Ecto neural progenitor cell (in vitro differentiated cells): ENCODE measurements at places on chromosomes 3 and 15.

DNA sequence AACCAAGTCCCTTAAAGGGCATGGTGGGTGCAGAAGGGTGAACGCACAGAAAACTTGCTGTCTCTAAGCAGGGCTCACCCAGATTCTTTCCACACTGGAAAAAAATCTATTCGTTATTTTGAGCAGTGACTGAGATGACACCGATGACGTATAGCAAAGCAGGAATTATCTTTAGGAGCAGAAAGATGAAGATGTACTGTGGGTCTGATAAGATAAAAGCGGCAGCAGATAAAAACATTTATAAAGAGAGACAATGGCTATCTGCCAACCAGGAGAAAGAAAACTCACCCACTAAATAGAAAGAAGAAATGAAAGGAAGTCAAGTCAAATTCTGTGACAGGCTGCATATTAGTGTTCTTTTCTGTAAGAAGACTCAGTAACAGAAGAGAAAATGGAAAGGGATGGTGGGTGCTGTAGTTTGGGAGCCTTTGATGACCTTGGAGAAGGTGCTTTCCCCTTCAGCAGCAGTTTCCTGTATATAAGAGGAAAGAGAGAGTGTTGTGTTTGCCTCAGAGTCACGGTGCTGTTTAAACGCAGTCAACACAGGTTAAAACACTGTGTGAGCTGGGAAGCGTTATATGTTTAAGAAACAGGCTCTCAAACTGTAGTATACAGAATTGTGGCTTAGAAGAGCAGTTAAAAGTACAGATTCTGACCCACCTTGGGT is 111.6 kb downstream of the AQP9 start:
- DNase-seq, result no peak

GRCh38 chr3:123159926-123160635 is 41.7 kb upstream of the SEC22A start:
- DNase-seq, result no peak

DNA sequence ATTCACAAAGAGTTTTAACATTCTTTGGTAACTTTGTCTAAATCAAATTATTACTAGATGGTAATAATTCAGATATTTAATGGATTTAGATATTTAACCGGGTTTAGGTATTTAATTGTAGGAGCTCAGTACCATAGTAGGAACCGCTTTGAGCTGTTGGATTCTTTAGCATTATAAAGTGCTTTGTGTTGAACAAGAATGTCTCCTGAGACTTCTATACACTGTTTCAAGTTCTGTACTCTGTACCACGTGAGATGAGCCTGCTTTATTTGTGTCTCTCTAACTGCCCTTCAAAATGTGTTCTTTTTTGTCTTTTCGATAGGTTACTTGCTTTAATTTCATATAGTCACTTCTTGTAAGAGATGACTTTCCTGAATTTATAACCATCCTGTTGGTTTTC is 36.0 kb downstream of the ZFAND6 start:
- no peak for DNase-seq

GRCh38 chr3:100975714-100976113 is 17.5 kb downstream of the ABI3BP start:
- DNase-seq, result no peak

DNA sequence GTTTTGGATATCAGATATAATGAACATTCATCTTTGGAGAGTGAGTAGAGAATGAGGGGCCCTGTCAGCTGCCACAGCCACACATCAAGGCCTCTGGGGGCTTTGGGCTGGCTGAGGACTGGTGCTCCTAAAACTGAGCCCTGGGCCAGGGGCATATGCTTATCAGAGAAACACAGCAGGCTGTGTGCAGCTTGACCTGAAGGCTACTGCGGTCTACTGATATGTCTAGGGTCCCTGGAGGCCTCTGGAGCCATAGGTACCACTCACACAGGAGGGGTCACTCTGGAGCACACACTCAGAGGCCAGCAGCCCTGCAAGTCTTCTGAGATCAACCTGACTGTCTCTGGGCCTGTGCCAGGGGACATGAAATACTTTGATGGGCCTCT is 7.6 kb downstream of the TF start:
- DNase-seq, result no peak

DNA sequence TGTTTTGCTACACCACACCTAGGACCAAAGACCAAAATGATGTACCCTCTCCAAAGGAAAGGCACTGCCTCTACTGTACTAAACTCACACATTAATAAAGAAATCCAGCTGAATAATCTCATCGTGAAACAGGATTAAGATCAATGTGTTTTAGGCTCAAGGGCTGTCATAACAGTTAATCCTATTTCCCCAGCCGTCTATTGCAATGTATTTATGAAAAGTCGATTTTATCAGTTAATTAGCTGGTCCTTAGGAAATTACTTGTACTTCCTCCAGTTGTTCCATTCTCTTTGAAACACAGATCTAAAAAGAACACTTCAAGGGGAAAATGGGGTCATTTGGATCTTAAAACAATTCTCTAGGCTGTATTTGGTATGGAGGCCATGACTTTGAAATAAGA is 8.5 kb downstream of the ETV5 start:
- DNase-seq, result no peak

DNA sequence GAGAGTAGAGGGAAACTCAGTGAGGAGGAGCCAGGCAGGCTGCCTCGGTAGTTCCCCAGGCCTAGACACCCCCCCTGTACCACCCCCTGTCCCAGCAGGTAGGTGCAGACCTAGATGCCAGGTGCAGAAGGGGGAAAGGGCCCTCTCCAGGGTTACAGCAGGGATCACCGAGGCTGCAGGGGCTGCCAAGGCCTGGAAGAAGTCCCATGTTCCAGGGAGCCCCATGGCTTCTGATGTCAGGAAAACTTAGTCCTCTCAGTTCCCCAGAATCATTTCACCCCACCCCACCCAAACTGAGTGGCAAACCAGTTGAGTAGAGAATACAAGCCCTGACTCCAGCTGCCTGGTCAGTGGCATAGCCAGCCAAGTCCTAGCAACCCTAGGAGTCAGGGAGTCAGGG is 7.4 kb upstream of the SEMA3B start:
- no peak for DNase-seq

DNA sequence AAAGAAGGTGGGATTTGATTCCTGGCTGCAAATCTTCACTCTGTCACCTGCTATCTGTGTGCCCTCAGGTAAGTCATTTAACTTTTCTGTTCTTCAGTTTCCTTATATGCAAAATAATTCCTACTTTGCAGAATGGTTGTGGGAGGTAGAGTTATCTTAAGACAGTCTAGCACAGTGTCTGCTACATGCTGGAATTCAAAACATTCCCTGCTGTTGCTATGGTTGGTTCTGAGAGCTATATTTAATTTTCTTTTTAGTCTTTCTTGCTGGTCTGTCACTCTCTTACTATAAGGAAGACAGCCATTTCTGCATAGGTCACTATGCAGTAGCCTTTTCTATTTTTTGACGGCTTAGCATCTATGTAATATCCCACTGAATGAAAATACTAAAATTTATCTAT is 4.0 kb upstream of the ADPGK start:
- DNase-seq, result no peak

DNA sequence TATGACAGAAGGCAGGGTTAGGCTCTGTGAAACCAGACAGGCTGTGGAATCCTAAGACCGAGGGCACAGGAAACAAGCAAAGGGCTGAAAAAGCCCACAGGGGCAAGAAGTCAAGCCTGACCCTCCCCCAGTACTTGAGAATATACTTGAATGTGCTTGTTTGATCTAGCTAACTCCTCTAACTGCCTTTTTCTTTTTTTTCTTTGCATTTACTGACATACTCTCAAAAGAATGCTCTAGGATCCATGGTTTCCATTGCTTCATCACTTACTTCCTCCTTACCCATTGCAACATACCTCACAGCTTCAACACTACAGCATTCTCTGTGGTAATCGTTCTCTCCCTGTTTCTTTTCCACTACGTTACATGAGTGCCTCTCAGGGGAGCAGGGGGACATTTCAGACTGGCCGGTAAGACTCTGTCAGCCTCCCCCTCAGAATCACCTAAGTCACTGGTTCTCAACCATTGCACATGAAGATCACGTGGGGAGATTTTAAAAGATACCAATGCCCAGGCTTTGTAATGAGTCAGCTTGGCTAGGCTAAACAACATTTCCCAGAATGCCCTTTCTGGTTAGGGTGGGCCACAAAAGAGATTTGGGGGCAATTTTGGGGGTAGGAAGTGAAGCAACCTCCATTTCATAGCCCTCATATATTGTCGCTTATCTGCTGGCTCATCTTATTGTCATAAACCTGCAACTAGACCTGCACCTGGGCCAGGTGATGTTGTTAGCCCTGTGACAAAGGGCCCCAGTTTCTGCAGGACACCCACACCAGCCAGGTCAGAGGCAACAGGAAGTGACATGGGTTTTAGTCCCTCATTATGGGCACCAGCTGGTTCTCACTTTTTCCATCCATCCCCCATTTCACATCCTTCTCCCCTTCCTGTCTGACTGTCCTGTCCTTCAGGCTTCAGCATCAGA is 24.6 kb upstream of the RSL24D1 start:
- no peak for DNase-seq

DNA sequence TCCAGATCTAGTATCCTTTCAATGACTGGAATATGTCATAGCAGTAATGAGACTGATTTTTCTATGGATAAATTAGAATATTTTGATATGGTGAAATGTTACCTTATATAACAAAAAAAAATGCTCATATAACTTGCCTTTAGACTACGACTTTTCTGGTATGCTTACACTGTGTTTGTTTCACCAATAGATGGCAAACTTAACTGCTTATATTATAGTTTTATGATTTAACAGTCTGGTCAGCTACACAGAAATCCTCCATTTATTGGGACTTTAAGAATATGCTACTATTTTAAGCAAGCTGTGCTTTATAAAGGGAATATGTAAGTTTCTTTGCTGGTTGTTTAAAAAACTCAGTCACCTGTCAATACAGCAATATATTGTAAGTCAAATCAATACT is 205.6 kb downstream of the VGLL3 start:
- DNase-seq, result no peak

DNA sequence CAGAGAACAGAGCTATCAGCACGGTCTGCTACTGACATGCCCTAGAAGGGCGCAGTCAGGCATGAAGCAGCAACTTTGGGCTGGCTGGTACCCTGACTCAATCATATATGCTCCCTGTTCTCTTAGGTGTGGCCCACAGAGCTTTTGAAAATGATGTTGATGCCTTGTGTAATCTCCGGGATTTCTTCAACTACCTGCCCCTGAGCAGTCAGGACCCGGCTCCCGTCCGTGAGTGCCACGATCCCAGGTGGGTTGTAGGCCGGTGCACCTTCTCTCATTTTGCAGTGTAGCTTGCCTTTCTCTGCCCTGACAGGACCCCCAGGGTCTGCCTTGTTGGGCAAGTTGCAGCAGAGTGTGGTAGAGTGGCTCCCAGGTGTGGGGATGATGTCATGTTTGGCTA is 47.7 kb downstream of the PCCB start:
- no peak for DNase-seq

DNA sequence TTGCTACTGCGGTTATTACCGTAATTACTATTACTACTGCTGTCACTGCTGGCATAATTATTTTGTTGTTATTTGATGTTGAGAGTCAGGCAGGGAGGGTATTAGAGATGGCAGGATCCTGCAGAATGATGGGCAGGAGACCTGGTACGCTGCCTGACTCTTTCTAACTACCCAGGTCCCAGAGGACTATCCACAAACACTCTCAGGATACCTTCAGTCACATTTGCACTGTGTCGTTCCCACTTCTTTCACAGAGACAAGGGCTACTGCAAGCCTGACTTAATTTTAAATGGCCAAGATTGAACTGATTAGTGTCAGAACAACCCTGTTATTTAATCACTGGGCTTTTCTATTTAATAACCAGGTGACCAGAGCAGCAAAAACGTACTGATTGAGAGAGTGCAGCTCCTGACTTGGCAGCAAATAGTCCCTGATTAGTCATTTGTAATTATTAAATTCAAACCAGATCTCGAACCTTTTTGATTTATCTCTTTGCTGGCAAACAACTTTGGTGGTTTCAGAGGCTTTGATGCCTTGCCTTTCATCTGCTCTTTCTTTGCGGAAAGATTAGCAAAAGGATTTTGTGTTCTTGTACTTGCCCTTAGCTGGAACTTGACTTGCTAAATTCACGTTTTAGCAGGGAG is 88.8 kb upstream of the ARHGEF3 start:
- DNase-seq, result no peak

- no peak for DNase-seq
Measured at GRCh38 chr15:35958021-35958420, 412.1 kb upstream of the DPH6 start.

DNA sequence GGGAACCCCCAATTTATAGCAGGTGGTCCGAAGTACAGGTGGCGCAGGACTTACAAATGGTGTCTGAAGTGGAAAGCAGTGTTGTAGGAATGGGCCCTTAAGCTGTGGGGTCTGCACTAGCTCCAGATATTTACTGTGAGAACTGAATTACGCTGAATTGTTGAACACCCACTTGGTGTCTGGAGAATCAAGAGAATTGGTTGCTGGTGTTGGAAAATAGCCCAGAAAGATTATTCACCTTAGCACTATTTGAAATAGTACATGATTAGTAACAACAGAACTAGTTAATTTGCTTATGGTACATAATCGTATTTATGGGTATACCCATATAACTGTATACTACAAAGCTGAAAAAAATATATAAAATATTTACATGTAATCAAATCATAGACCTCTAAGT is 64.8 kb downstream of the ADAM10 start:
- no peak for DNase-seq

- no peak for DNase-seq
Measured at GRCh38 chr3:27345959-27346865, 23.0 kb downstream of the NEK10 start.

DNA sequence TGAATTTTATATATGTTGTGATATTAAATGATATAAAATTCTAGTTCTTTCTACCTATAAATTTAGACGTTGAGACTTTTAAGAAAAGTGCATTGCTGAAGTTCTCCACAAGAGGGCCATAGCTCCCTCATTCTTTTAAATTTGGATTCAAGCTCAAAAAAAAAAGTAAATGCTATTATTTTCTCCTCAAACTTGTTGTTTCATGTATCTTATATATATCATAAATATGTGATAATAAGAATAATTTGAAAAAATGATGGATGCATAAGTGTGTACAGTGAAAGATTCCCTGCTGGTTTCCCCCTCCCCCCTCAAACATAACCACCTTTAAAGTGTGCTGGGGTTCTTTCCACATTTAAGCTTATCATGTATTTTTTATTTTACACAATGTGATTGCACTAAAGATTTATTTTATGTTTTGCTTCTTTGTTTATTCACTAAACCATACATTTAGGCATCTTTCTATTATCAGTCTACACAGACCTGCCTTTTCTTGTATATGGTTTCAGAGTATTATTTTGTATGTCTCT is 769.4 kb upstream of the GOLIM4 start:
- DNase-seq, result no peak

DNA sequence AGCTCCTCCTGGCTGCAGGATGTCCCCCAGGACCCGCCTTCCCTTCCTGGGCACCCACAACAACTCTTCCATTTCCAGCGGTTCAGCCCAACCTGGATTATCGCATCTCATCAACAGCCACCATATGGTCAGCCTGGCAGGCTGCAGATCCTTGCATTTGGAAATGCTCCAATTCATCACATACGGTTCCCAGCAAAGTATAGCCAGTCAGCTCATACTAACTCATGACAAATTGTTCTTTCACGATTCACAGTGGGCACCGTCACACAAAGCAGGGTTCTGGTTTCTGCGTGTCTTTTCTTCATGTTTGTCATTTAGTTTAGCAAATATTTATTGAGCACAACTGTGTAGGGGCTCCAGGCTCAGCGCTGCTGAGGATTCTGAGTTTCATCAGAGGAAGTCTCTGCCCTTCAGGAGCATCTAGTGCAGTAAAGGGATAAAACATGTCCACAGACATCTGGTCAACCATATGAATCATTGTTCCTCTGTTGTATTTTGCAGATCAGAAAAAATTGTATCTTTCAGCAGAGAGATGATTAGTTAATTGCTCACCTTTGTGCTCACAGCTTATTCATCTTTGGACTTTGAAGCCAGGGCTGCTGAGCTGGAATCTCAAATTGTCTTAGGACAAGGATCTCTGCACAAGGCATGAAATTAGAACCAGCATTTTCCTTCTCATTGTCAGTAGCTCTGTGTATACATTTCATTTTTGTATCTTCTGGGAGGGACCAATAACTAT is 125.1 kb downstream of the GABRG3 start:
- DNase-seq, result no peak
